ENCODE measurements at places on chromosomes 2 and 18.

GRCh38 chr18:75779450-75779849 is 351.9 kb upstream of the SMIM21 start:
- DNase-seq = no peak

DNA sequence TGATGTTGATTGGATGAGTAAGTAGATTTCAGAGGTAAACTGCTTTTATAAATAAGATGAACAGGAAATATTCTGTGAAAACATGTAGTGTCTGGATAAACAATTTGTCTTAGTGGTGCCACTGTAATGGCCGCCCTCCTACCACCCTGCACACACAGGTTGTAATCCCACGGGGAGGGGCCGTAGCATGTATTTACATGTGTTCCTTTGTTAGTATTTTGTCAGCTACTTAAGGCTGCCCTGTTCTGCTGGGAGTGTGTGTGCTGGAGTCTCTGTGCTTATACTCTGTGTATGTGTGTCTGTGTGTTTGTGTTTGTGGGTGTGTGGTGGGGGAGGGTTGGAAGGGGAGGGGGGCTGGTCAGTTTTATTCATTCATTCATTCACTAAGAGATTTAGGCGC is 5.1 kb downstream of the TSHZ1 start:
- DNase-seq = no peak

DNA sequence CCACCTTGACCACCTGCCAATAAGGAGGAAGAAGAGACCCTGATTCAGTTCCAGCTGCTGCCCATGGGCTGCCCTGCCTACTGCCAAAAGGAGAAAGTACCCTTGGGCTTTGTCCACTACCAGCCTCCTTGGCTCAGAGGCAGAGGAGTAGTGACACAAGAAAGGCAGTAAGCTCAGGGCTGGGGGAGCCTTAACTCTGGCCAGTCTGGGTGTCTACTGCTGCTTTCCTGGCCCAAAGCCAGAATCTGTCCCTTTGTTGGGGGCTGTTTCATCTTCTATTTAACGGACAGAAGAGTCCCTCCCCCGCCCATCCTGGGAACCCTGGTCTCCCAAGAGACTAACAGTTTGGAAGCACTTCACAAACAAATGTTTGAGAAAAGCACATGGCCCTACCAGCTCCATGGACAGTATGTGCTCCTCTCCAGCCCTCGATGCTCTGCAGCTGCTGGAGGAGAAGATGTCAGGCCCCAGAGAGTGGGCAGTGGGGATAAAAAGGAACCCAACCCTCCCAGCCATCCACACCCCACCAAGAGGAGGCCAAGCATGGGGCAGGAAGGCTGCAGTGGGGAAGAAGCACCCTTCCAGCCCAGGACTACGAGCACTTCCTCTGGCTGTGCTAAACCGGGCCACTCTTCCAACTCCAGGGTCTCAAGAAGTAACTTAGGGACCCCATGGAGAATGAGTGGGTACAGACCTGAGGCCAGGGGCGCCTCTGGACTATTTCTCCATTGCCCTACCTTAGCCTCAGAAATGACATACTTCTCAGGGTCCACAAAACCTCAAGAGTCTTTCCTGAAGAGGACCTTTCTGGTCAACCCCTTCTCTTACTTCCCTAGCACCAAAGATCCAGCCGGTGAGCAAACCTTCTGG is 1.2 kb downstream of the ATG9A start:
- peak; percentile 37 for DNase-seq

DNA sequence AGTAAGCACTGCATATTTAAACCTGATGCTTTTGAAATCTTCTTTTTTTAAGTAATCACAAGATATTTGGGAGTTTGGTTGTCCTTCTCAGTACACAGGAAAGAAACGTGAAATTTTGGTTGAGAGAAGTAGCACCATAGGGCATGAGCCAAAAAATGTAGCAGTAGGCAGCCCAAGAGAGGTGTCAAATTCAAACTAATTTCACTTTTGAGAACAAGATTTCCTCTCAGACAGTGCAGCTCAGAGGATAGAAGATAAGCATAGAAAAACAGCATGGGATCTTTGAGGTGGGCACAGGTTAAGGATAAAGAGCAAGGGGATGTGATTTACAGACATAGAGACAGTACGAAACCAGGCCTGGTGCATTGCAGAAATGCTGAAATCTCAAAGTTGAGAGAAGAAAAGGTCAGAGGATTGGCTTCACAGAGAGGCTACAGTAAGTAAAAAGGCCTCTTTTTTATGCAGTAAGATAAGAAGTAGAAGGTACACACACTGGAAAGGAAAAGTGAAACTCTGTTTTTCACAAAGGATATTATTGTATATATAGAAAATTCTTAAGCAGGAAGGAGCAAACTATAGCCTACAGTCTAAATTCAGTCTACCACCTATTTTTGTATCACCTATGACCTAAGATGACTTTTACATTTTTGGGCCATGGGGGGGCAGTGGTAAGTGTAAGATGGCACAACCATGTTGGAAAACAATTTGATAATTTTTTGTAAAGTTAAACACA is 89.8 kb downstream of the PKP4 start:
- no peak for DNase-seq

DNA sequence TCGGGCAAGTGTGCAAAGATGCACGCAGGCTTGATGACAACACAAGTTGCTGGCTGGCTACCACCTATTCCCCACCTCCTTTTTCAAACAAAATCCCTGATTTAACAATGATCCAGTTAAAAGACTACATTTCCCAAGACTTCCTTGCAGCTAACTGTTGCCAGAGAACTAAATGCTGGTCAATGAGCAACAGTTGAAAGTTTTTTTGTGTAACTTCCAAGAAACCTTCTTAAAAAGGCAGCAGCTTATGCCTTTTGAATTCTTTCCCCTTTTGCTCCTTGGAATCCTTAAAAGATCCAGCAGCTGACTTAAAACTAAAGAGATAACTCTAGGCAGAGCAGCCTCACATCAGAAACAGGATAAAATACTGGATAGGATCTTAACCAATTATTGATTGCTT is 38.5 kb downstream of the NPHP1 start:
- no peak for DNase-seq

GRCh38 chr2:211070547-211070946 is 514.1 kb downstream of the CPS1 start:
- no peak for DNase-seq

GRCh38 chr2:232146294-232146693 is 184.8 kb downstream of the DIS3L2 start:
- DNase-seq = no peak

DNA sequence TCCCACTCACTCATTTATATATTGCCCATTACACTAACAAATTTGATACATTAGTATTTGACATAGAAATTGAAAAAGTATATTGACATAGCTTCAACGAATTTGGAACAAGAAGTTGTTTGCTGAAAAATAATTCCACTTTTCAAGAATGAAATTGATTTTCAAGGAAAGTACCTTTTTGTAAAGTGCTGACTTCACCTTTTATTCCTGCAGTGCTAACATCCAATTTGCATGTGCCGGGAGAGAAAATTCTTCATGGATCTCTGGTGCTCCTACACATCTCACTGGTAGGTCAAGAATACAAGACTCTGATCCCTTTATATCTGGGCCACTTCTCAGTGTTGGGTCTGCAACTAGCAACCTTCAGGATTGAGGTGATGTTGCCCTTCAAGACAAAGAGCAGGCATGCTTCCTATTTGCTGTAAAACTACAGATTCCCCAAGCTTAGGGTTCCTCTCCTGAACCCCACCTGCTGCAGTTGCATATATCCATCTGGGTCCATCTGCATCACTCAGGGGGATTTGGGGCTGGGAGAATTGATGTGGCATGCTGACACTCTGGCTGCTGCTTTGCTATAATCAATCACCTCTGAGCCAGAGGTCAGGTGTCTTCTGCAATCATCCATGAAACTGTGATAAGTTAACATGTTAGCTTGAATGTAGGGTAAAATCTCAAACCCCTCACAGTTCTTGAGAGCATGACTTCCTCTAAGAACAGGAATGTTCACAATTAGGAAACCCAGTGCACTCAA is 108.4 kb upstream of the TTN start:
- DNase-seq = no peak

- DNase-seq = no peak
These were observed 121.8 kb downstream of the FHOD3 start for GRCh38 chr18:36419188-36419899.

Data from NB4 (cell line).